Activated T-cell treated with anti-CD3 and anti-CD28 coated beads for 4 hours (primary cell): ENCODE measurements at places on chromosomes 7 and 10.

DNA sequence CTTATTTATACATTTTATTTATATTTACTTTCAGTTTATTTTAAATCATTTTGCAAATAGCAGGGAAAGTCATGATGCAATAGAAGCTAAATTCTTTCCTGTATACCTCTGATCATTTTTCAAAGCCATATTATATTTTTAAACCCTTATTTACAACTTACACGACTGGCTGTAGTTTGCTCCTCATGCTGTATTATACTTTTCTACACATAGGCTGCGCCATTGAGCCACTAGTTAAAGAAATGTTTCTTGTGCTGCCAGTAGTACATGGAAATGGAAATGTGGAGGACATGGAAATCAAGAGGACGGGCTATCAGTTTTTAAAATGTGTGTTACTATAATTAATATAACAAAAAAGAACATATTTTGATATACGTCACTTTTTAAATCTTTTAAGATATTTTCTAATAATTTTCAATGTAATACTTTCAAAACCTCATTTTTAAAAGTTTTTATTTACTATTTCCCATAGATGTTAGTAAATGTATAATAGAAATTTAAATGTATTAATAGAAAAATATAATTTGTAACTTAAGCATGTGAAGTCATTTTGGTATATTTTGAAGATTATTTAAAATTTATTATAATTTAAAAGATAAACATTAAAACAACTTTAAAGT, 118.5 kb downstream of the VTI1A start:
- DNase-seq, result no peak

- no peak for DNase-seq
Measured at GRCh38 chr10:71234970-71235685, 22.8 kb downstream of the UNC5B start.

- DNase-seq, result no peak
Measured at GRCh38 chr10:103855852-103856796, 748 bp upstream of the SH3PXD2A start.

DNA sequence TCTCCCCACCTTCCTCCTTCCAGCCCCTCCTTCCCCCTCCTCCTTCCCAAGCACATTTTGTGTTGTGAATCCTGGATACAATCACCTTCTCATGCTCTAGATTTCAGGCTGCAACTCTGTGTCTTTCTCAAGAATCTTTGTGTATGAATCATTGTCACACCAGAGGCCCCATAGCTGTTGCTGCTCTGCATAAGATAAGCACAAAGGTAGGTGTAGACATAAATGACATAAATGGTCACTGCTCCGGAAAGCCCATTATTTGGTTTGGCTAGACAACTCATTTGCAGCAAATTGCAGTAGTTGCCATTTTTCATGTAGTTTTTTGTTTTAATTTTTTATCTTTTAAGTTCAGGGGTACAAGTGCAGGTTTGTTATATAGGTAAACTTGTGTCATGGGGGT, 216.3 kb upstream of the NRP1 start:
- DNase-seq, result no peak

DNA sequence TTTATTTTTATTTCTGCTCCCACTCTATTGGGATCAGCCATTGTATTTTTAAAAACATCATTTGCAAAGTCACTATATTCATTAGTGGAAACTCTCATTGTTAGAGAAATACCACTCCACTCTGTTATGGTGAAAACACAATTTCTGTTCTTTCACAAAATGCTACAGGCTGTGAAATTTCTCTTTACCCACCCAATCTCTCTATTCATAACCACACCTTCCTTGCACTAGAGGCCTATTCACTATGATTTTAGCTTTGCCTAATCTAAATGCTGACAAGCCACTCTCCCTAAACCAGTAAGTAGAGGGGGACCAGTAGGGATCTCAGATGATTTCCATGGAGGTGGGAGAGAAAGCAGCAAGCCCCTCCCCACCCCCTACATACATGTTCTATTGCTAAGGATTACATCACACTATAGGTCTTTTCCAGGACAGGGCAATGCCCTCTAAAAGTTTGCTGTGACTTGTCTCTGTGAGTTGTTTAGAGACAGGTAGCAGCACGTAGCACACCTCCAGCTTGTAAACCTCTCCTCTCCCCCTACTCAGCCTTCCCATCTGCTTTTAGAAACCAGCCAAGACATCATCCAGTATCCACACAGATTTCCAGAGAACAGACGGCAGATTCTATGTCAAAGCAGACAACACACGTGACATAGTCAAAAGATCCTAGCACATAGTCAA, 58.3 kb upstream of the PPP1R3C start:
- DNase-seq, result no peak

DNA sequence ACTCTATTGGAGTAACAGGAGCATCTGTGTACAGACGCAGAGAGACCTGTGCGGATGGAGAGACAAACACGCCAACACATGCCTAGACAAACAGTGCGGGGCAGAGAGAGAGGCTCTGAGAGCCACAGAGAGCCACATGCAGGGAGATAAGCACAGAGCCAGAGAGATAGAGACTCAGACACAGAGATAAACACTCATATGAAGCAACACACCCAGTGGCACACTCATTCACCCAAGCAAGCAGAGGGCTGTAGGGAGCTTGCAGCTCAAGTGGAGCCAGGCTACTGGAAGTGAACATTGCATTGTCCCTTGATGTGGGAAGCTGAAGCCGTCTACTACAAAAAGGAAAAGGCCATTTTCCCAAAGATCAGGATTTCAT, 46.6 kb upstream of the PODXL start:
- DNase-seq, result no peak

DNA sequence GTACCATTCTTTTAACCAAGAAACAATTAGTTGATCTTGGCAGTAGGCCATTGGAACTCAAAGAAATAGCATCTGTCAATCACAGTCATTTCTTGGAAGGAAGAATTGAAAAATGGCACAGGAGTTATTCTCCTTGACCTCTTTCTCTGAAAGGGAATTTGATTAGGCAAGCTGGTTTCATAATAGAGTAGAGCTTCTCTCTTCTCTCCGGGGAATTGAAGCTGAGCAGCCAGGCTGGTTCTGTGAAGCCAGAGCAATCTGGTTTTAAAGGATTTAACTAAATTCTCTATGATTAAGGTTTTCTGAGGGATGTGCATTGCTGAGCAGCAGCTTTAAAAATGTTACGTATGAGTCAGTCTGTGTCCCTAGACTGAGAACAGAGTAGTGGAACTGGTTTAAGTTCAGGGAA, 70.2 kb downstream of the AHCYL2 start:
- no peak for DNase-seq

- DNase-seq, result no peak
Measured at GRCh38 chr7:111517549-111517951, 44.7 kb downstream of the IMMP2L start.

- DNase-seq, result no peak
Measured at GRCh38 chr7:40419806-40420205, 285.0 kb downstream of the SUGCT start.

DNA sequence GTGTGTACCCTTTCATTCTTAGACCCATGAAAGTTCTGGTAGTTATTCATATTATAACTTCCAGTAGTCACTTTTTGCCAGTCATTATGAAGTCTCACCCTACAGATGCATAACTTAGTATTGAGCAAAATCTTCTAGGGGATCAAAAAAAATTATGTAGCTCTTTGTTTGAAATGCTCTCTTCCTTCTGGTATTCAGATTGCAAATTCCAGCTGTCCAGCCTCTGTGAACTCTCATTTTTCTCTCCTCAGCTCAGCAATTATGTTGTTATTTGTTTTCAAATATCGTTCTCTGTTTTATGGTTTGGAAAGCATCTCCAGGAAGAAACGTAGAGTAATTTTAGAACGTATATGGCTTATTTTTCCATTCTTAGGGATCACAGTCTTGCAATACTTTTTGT, 442.5 kb downstream of the SEMA3D start:
- no peak for DNase-seq

GRCh38 chr10:79981450-79982361, 32.8 kb upstream of the SFTPD start:
- DNase-seq, result no peak

DNA sequence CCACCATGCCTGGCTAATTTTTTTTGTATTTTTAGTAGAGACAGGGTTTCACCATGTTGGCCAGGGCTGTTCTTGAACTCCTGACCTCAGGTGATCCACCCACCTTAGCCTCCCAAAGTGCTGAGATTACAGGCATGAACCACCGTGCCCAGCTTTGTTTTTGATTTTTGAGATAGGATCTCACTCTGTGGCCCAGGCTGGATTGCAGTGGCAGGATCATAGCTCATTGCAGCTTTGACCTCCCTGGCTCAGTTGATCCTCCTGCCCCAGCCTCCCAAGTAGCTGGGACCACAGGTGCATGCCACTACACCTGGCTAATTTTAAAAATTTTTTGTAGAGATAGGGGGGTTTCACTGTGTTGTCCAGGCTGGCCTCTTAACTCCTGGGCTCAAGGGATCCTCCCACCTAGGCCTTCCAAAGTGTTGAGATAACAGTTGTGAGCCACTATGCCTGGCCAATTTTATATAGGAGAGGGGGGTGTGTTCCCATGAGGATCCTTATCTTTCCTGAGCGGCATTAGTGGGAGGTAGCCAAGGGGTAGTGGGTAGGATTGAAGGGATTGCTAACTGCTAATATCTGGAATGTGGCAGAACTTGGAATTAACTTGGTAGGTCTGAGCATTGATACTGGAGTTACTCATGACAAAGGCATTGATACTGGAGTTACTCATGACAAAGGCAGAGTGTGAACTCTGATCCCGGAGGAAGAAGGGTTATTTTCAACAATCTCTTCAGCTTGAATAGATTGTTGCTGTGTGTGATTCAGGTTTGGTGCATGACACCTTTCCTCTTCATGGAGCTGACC, 1.0 kb upstream of the NOLC1 start:
- DNase-seq, result no peak

DNA sequence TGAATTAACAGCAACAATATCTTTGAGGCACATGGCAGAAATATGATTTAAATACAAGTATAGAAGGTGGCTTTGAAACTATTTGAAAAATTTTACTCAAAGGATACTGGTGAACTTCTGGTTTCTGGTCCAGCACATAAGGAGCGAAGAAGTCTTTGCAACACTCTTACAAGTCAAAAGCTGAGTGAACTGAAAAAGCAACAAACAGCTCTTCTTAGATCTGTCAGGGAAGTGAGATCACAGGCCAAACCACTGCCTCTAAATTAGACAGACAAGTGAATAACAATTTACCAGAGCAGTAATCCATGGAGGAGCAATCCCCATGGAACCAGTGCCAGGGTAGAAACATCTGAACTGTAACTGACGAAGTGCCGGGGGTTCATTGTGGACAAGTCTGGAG, 9.6 kb upstream of the VWC2 start:
- no peak for DNase-seq

- DNase-seq, result no peak
Measured at GRCh38 chr7:65239707-65240352, 133.8 kb upstream of the ZNF92 start.

DNA sequence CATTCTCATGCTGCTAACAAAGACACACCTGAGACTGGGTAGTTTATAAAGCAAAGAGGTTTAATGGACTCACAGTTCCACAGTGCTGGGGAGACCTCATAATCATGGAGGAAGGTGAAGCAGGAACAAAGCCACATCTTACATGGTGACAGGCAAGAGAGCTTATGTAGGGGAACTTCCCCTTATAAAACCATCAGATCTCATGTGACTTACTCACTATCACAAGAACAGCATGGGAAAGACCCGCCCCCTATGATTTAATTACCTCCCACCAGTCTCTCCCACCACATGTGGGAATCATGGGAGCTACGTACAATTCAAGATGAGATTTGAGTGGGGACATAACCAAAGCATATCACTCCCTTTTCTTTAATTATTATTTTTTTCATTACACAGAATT, 16.6 kb downstream of the COL28A1 start:
- DNase-seq, result no peak

- DNase-seq, result no peak
Measured at GRCh38 chr7:88789480-88790064, 6.0 kb downstream of the TEX47 start.

DNA sequence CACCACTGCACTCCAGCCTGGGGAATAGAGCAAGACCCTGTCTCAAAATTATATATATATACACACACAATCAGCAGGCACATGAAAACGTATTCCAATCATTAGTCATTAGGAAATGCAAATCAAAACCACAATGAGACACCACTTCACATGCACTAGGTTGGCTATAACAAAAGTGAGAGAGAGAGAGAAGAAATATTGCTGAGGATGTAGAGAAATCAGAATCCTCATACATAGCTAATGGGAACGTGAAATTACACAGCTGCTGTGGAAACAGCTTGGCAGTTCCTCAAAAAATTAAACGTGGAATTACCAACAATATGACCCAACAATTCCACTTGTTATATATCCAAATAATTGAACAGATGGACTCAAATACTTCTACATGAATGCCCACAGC, 43.3 kb upstream of the CNNM1 start:
- DNase-seq, result no peak

DNA sequence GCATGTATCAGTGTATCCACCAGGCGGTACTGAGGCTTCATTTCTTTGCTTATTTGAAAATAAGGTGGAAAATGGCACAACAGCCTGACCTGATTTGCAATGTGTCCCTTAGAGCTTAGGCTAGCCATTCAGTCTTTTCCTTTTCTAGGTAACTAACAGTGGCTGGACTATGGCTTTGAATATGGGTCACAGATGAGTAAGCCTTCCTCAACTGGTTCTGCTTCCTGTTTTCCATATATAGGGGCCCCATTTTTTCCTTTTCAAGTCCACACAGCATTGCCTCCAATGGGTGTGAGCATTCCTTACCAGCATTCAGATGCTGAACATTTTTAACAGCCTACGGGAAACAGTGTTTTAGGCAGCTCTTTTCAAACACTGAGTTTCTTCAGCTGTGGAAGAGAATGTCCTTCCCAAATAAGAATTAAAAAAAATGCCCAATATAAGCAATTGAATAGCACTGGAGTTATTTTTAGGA, 3.9 kb upstream of the ITGB1 start:
- DNase-seq, result no peak

GRCh38 chr10:52436664-52437063, 122.6 kb downstream of the DKK1 start:
- no peak for DNase-seq

- no peak for DNase-seq
Measured at GRCh38 chr7:111082351-111082750, 8.6 kb upstream of the LRRN3 start.

DNA sequence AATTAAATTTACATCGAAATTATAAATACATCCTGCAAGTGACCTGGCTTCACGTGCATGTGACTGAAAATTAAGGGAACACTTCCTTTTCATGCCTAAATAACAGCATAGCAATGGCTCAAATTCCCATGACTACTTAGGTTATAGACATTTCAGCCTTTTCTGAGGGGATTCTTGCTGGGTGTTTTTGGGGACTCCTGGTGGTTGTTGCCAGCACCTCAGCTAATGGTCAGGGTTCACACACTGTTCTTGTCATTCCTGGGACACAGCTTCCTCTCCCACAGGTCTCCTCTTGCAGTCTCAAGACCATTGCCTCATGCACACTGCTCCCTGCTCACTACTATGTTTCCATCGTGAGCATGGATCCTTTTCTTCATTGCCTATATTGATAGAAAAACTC, 148.9 kb upstream of the GLI3 start:
- DNase-seq, result no peak

- DNase-seq, result no peak
Measured at GRCh38 chr10:113274176-113274829, 278.6 kb upstream of the HABP2 start.
